ENCODE measurements at places on chromosomes 12 and 14. TPM values are rescaled to one million over a fixed set of nuclear protein-coding genes. Genes with fewer than 3 reads are reported as not detected.

The SDSL gene
- 4.2 TPM for total RNA-seq

The KRT7 gene
- 248 TPM for total RNA-seq

The FAIM2 gene
- total RNA-seq: 5.0 TPM

The PSMC1 gene
- total RNA-seq: 96.5 TPM

The CCDC184 gene
- 0.28 TPM for total RNA-seq

The ADAMTS20 gene
- not detected for total RNA-seq

The CACNA2D4 gene
- total RNA-seq: 9.2 TPM

The CCDC59 gene
- total RNA-seq: 74.4 TPM

The CMA1 gene
- total RNA-seq: 0.84 TPM
